Osteoblast (primary cell): ENCODE measurements at places on chromosomes 12 and 14.

GRCh38 chr12:67540920-67541624, 107.5 kb upstream of the DYRK2 start:
- no peak for DNase-seq

GRCh38 chr14:101101456-101102056, 198.0 kb upstream of the RTL1 start:
- no peak for DNase-seq

- DNase-seq: no peak
Measured at GRCh38 chr14:53564870-53565269, 391.8 kb downstream of the BMP4 start.

- DNase-seq: no peak
Measured at GRCh38 chr12:74021937-74022336, 515.7 kb upstream of the ATXN7L3B start.

DNA sequence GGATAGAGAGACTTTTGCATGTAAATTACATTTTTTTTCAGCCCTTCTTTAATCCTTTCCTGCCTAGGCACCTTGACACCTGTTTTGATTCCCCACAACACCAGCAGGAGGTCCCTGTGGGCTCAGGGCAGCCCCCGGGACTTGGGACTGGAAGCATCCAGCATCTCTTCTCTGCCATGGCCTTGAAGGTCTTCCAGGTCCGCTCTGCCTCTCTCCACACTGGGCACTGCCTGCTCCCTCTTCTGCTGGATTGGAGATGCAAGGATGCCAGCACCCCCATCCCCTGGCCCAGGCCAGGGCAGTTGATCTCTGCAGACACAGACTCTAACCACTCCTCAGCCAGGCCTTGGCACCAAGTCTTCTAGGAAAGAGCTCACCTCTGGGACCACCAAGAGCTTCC, 134.5 kb upstream of the C14orf180 start:
- no peak for DNase-seq

- DNase-seq: no peak
Measured at GRCh38 chr12:89080793-89081465, 271.4 kb downstream of the DUSP6 start.
